NCI-H1930 (cell line): ENCODE measurements at places on chromosomes 11 and 22.

- DNase-seq: no peak
These were observed 682.2 kb upstream of the RAG2 start for GRCh38 chr11:37280200-37280599.

DNA sequence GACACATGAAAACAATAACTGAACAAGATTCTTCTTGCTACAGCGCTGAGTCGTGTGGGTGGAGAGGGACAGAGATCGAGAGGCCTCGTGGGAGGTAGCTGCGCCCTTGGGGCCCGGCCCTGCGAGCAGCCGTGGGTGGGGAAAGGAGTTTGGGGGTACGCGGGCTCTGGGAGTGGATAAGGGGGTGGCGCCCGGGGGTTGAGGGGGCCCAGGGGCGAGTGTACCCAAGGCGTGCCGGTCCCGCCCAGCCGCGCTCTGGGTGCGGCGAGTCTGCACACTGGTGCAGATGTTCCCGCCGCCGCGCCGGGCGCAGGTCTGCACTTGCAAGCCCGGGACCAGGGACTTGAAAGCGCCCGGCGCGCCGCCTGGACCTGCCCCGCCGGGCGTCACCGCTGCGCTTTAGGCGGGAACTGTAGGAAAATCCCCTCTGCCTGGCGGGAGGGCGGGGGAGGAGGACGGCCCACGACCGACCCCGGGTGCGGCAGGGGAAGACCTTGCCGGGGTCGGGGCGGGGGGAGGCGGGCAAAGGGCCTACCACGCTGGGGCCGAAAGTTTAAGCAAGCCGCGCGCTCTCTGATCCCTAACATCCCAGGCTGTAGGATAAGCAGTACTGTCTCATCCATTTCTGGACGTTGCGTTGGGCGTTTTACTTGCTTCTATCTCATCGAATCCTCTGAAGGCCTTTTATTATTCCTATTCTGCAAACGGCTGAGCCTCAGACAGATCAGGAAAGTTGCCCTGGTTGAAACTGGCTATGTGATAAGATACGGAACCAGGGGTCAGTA, 1.4 kb upstream of the KREMEN1 start:
- no peak for DNase-seq

- no peak for DNase-seq
These were observed 49.5 kb downstream of the TTC28 start for GRCh38 chr22:28630177-28630574.

DNA sequence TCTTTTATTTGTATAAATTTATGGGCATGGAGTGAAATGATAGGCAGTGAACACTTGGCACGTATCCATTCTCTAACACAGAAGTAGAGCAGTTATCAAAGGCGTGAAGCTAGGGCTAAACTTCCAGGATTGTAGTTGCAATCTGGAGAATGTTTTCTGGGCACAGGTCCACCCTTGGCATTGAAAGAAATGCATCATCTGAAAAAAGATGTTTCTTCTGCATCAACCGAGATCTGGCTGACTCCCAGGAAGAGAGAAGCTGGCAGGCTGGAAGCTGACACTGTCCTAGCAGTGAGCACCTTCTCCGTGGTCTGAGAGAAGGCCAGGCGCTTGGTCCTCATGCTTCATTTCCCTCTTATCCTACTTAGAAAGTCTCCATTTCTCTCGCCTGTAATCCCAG, 600.0 kb downstream of the BRD1 start:
- no peak for DNase-seq

GRCh38 chr11:93585758-93586157, 42.6 kb upstream of the SMCO4 start:
- no peak for DNase-seq

GRCh38 chr11:128716661-128717210, 22.9 kb downstream of the FLI1 start:
- no peak for DNase-seq

GRCh38 chr11:41713030-41713429, 253.6 kb upstream of the LRRC4C start:
- DNase-seq: no peak

GRCh38 chr11:117586392-117586791, 210.6 kb downstream of the DSCAML1 start:
- DNase-seq: no peak

- no peak for DNase-seq
These were observed 970.4 kb downstream of the BRD1 start for GRCh38 chr22:48857202-48857805.

GRCh38 chr11:61994981-61995380, 27.5 kb upstream of the FTH1 start:
- no peak for DNase-seq

- no peak for DNase-seq
These were observed 99.5 kb downstream of the ADAMTS15 start for GRCh38 chr11:130547761-130548490.

DNA sequence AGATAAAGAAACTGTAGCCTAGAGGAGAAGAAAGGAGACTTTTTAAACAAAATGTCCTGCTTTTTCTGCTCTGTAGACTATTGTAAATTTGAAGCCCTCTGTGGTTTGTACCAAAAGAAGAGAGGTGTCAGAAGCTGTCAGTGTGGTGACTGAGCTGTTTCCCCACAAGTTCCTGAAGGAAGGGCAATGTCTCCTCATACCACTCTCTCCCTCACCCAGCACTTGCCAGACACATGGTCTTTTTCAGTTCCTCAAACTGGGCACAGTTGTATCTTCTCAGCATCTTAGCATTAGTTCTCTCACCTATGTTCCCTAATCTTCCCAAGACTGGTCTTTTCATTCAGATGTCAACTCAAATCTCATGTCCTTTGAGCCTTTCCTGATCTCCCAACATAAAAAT, 4.3 kb downstream of the BCO2 start:
- DNase-seq: no peak

GRCh38 chr11:15955595-15955994, 400.8 kb downstream of the SOX6 start:
- no peak for DNase-seq

DNA sequence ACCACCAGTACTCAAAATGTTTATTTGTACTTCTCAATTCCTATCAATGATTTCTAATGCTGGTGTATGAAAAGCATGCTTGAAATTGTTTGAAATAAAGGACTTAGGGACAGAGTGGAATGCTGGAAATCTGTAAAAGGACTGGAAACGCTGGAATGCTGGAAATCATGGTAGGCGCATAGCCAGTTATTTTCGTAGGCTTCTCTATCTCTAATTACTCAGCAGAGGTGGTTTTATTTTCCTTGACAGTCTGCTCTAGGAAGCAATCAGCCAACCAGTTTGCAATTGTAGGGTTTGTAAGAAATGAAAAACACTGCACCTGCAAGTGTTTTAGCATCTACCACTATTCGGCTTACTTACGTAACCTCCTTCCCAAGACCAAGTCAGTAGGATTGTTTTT, 788 bp downstream of the LIN7C start:
- DNase-seq: no peak

GRCh38 chr11:8040261-8040920, 40.6 kb upstream of the TUB start:
- no peak for DNase-seq

GRCh38 chr11:83409891-83410290, 123.7 kb upstream of the CCDC90B start:
- DNase-seq: no peak

- DNase-seq: no peak
These were observed 797 bp downstream of the LGR4 start for GRCh38 chr11:27471589-27472397.

GRCh38 chr11:111069066-111069465, 176.5 kb upstream of the POU2AF2 start:
- DNase-seq: no peak

DNA sequence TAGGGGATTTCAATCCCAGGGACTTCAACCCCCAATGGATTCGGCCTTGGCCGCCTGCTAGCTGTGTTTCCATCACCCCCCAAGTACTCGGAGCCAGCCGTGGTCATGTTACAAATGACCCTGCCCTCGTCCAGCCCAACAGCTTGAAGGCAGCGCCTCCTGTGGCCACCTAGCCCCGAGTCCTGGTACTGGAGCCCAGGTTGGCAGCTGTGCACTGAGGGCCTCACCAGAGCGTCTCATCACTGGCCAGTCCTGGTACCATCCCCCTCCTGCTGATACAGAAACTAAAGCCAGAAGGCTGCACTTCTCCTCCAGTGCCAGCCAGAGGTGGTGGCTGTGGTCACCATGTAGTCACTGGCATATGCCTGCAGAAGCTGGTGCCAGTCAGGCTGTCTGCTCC, 44.9 kb upstream of the FADD start:
- no peak for DNase-seq

- no peak for DNase-seq
These were observed 15.3 kb downstream of the IL17REL start for GRCh38 chr22:49997251-49997599.

- no peak for DNase-seq
These were observed 41.1 kb downstream of the BMAL1 start for GRCh38 chr11:13318498-13319295.

- DNase-seq: no peak
These were observed 21.7 kb downstream of the PTPN5 start for GRCh38 chr11:18769802-18770456.

GRCh38 chr11:11757909-11758308, 83.9 kb upstream of the USP47 start:
- DNase-seq: no peak

DNA sequence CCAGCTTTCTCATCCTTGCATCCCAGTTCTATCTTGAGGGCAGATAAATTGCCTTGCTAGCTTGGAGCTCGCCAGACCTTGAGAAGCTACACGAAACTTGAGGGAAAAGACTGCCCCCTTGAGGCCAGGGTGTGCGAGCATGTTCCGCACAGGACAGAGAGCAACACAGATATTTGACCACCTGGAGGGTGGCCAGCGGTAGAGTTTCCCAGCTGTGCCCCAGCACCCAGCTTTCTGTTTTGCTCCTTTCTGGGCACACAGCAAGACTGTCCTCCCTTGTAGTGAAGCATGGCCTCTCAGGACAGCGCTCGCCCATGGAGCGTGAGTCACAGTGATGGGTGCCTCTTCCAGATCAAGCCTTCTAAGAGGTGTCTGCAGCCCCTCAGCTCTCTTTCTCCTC, 23.5 kb downstream of the SPATA19 start:
- peak; percentile 67 for DNase-seq
